ENCODE measurements at places on chromosomes 13 and 19.

DNA sequence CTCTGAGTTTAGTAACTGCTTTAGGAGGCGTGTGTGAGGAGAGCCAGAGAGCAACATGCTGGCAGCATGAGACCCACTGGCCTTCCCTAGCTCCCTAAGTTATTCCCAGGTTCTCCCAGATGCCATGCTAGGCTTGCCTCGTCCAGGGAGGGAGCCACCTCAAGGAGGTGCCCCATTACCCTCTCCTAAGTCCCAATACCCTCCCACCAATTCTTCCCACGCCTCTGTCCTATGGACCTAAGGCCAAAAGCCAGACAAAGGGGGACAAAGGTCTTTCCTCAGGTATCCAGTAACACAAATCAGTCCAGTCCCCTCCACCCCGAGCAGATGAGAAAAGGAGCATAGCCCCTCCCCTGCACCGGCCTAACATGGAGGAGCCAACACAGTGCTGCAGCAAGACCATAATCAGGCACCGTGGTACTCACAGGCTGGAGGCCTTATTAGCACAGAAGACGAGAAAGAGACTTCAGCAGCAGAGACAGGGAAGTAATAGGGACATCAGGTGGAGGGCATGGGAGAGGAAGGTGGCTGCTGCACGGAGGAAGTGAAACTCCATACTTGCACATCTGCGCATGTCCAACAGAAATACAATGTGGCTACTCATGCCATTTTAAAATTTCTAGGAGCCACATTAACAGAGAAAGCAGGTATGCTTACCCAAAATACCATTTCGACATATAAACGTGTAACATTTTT is 46.3 kb downstream of the BRD4 start:
- DNase-seq = no peak

DNA sequence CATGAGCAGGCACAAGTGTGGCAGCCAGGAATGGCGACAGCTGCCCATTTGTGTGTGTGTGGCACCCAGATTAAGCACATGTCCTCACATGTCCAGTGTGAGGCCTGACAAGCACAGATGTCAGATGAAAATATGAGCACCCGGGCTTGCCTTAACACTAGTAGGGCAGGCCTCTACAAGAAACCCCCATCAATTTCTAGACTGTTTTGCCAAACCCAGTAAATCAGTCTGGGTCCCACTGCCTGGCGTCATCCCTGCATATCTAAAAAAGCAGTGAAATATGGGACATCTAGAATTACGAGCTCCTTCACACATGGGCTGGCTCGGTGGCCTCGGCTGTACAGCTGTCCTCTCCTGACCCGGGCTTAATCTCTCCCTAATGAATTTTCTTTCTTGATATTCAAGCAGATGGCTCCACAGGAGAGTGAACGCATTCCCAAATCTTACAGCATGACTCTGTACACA is 432.7 kb downstream of the FOXO1 start:
- no peak for DNase-seq

- DNase-seq = peak; percentile 92
Measured at GRCh38 chr13:110546926-110547325, 14.6 kb downstream of the RAB20 start.

DNA sequence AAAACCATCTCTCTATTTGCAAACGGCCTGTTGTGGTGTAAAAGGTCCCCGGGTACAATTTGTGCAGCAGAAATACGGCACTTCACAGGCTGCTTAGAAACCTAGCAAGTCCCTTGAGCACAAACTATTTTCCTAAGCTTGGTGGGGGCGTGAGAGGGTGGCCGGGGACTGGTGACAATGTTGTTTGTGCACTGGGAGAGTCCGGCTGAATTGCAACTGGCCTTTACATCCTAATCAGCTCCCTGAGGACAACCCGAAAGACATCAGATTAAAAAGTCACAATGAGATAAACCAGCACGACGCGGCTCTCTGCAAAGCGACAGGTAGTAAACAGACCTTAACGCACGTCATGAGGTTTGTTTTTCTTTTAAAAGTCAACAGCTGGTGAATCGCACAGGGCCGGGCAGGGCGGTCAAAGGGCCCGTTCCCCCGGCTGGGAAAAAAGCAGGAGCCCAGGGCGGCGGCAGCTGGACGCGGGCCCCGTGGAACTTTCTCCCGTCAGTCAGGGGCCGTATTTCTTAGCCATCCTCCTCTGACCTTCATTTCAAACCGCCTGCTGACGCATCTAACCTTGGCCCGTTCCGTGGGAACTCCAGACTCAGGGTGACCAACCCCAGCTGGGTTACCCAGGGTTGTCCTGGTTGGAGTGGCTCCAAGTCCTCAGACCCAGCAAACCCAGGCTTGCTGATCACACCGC is 112.3 kb downstream of the GADD45B start:
- DNase-seq = no peak

GRCh38 chr19:38655148-38655824 is 7.8 kb downstream of the ACTN4 start:
- DNase-seq = no peak

DNA sequence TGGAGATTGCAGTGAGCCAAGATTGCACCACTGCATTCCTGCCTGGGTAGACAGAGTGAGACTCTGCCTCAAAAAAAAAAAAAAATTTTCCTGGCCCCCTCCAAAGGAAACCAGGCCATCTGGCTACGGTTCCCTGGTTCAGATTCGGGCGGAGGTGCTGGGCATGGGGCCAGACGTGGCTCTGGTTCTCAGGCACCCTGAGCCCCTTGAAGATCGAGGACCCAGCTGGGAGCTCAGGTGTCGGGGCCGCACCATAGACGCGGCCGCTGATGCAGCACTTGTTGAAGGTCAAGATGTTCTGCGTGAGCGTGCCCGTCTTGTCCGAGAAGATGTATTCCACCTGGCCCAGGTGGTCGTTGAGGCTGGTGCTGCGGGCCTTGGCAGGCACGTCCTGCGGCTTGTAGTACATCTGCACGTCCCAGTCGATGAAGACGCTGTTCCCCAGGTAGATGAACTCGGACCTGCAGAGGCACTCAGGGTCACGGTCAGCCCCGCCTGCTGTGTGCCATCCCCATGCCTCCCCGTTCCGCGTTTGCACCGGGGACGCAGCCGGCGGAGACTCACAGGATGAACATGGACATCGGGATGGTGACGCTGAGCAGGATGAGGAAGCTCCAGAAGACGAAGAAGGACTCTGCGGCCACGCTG is 12.3 kb downstream of the ATP8B3 start:
- no peak for DNase-seq

GRCh38 chr19:56120371-56121179 is 520 bp downstream of the ZNF787 start:
- peak; percentile 90 for DNase-seq

GRCh38 chr19:16368385-16369305 is 44.0 kb downstream of the KLF2 start:
- DNase-seq = no peak

- DNase-seq = peak; percentile 55
Measured at GRCh38 chr19:16661480-16662034, 618 bp downstream of the TMEM38A start.

DNA sequence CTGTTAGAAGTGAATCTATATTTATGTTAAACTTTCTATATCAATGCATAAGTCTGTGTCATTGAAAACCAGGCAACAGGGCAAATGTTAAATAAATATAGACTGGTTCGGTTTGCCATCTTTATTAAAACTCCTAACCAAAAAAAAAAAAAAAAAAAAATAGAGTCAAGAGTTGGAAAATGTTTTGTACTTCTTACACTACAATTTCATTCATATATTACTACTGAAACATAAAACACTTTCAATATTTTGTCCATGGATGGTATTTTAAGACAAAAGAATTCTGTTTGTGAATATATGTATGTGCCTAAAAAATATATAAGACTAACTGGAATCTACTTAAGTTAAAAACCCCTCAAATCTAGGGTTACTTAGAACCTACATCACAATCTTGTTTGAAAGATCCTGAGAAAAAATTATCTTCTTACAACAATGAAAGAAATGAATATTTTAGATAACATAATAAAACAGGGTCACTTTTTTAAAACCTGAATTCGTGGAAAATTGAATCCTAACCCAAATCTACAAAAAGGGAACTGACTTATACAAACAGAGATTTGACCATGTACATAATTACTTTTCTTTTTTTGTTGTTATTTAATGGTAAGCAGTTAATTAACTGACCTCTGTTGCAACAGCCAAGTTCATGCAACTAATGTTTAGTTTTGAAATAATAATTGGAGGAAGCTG is 5.1 kb downstream of the DACH1 start:
- DNase-seq = no peak

DNA sequence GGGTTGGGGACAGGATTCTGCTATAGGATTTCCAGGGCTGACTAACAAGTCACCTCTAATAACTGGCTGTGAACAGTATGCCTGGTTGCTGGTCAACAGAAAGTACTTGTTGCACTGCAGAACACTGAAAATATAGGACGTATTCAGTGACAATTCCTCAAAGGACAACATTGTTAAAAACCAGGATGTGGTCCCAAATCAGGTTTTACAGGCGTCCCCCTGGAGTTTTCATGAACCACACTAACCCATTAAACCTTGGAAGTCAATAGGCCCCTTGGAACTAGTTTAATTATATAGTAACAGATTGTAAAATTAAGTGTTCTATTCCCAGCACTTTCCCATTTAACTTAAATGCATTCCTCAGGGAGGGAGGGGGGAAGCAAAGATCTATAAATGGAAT is 495.4 kb downstream of the TBC1D4 start:
- DNase-seq = no peak

- DNase-seq = peak; percentile 71
Measured at GRCh38 chr13:28579322-28579721, 79.6 kb upstream of the POMP start.

GRCh38 chr19:48390188-48391099 is 907 bp downstream of the KDELR1 start:
- DNase-seq = peak; percentile 85

- peak; percentile 67 for DNase-seq
Measured at GRCh38 chr13:40164133-40164532, 502.3 kb downstream of the FOXO1 start.

All from islet precursor cell (in vitro differentiated cells).